Activated CD4-positive, CD25-positive, alpha-beta regulatory T cell (primary cell): ENCODE measurements at places on chromosomes 5 and 9.

- no peak for DNase-seq
Observed at GRCh38 chr5:109739741-109740728, 50.3 kb downstream of the MAN2A1 start.

DNA sequence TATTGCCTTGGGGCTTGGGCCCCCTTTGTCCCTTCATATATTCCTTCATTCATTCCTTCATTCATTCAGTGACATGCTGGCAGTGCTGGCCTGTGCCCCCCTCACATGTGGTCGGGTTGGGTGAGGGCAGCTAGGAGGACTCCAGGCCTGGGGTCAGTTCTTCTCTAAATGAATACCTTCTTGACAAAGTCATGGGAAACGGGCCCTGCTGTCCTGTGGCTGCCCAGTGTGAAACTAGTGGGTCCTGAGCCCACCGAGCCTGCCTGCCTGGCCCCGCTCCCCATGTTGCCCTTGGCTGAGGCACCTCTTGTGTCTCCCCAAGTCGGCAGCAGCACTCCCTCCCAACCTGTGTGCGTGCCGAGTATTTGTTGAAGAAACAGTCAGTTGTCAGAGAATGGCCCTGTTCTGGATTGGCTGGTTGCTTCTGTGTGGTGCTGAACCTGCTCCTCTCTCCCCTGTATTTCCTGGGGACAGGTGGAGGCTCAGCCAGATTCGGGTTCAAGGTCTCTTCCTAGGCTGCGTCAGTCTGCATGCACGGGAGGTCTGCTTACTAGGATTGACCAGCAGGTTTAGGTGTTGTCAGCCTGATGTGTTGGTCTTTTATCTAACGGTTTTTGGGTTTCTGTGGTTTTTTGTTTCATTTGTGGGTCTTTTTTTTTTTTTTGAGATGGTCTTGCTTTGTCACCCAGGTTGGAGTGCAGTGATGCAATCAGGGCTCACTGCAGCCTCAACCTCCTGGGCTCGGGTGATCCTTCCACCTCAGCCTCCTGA lies 3.0 kb upstream of the CEL start:
- DNase-seq, result no peak

GRCh38 chr5:139638090-139638735 lies 9.9 kb upstream of the CXXC5 start:
- no peak for DNase-seq

DNA sequence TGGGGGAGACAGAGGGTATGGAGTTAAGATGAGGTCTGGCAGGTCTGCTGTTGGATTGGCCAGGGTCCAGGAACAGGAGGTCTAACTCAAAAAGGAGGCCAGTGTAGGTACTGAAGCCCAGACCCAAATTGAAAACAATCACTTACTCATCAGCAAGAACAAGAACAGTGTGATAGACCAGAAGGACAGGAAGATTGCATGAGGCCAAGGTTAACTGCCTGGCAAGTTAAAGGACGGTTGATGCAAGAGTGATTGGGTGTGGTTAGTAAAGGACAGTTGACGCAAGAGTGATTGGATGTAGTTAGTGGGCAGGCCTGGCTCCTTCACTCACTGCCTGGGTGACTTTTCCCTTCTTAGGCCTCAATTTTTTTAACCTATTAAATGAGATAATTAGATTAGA lies 132.6 kb downstream of the PDZD2 start:
- DNase-seq, result no peak

DNA sequence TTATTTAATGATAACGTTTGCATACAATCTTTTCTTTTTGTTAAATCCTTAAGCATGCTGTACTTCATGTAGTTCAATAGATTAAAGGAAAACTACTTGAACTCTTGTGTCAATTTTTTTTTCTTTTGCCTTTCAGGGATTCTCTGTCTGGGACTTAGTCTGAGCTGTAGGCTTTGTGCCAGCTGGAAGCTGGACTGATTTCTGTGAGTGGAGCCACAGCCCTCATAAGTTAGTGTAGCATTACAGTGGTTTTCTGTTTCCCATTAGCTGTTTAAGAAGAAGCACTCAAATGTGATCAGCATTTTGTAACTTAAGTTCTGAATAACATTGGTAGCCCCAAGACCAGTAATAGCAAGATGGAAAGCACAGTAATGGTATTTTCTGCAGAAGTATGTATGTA lies 330.6 kb upstream of the MEF2C start:
- no peak for DNase-seq
